ENCODE measurements at places on chromosomes 6 and 20.

DNA sequence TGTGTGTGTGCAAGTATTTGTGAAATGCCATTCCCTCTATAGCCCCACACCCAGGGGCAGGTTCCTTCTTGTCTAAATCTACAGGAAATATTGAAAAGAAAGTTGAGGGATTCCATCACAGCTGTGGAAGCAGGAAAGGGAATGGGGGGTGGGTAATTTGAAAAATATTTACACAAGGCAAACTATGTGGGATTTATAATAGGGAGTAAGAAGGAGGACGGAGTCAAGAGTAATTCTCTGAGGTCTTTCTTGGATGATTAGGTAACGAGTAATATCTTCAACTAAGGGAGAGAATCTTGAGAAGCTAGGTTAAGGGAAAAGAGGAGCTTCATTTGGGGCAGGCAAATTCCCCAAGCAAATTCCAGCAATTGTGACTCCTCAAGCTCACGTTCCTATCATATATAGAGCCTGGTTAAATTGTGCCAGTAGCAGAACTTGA lies 113.5 kb upstream of the SGK1 start:
- DNase-seq: no peak

DNA sequence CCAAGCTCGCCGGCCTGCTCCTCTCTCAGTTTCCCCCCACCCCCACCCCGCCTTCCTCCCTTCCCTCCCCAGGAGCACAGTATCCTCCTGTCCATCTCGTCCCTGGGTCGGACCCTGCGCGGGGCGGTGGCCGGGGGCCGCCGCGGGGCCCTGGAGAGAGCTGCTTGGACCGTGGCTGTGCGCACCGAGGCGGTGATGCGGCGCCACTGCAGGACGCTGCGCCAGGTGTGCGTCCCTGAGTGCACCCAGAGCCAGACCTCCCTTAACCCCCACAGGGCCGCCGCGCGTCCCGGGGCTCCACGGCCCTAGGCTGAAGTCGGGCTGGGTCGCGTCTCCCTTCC lies 2.2 kb downstream of the C20orf204 start:
- DNase-seq: no peak

DNA sequence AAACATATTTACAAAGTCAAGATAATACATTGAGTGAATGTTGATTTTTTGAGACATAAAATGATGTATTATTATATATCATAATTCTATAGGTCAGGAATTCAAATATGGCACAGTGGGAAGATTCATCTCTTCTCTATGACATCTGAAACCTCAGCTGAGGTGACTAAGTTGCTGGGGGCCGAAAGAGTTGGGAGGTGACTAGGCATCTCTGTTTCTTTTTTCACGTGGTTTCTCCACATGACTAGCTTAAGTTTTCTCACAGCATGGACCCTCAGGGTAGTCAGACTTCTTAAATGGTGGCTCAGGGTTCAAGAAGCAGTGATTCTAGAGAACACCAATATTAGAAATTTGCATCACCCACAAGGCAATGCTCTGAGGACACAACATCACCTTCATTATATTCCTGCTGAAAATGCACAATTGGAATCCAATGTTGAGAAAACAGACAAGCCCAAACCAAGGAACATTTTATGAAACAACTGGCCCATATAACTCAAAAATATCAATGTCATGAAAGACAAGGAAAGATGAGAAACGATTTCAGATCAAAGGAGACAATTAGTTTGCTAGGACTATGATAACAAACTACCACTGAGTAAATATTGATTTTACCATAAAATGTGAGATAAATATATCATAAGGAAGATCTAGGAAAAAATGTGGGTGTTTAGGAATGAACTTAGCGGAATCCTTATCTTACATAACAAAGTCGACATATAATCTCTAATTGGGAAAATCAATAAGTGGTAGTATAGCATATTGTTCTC lies 273.3 kb upstream of the IRAK1BP1 start:
- no peak for DNase-seq

GRCh38 chr6:33252759-33253158 lies 18.9 kb downstream of the VPS52 start:
- DNase-seq: no peak

GRCh38 chr20:62728781-62729300 lies 20.2 kb downstream of the NTSR1 start:
- DNase-seq: no peak

DNA sequence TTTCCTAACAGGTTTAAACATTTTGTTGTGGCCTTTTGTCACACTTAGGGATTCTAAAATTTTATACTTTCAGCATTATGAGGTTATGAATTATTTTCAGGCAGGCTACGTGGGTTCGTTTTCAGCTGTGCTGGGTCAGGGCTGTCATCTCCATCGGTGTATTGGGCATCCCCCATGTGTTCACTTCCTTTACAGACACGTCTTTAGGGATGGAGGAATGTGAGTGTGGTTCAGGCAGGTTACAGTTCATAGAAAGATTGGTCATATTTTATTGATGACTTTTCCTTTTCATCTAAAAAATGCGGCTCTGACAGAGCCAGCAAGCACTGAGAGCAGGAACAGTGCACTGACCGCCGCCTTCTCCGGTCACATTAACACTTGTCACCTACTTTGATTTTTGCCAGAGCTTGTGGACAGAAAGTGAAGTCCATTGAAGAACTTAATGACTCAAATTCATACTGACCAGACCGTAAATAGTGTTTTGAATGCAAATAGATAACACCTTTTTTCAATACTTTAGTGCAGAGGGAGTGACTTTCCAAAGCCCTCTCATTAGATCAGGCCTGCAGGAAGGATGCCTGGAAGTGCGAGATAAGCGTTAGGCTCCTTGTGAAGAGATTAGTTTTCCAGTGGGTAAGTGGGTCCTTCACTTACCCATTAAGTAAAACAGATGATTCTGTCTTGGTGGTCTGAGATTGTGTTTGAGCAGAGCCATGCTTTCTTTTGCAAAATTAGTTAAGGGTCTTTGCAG lies 113.1 kb downstream of the TIAM2 start:
- no peak for DNase-seq

- no peak for DNase-seq
These were observed 55.8 kb upstream of the SMOC2 start for GRCh38 chr6:168385037-168385759.
